Midbrain (tissue), 1 donor: ENCODE measurements at places on chromosomes 3 and 15.
A peak's percentile ranks its signal among the peaks of the same experiment; 100 is the strongest.

DNA sequence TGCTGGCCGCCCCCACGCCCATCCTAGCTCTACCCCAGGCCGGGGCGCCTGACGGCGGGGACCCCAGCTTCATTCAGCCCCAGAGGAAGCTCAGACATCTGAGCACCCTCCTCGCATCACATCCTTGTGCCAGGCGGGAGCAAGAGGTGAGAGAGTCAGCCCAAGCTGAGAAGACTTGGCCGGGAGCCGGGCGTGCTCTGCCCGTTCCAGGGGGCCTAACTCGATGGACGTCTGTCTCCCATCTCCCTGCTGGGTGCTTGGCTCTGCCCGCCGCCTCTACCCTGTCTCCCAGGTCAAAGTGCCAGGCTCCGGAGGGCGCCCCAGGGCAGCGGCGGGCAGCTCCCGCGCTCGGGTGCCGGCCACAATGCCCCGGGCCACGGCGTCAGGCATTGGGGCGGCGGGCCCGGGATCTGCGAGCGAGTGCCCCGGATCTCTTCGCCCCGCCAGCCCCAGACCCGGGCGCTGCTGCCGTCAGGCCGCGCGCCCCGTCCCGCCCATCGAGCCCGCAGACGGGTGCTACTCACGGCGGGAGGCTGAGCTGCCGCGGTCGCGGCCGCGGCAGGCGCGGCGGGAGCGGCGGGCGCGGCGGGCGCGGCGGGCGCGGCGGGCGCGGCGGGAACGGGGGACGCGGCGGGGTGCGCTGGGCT lies 388 bp downstream of the DAPK2 start:
- no peak for DNase-seq

DNA sequence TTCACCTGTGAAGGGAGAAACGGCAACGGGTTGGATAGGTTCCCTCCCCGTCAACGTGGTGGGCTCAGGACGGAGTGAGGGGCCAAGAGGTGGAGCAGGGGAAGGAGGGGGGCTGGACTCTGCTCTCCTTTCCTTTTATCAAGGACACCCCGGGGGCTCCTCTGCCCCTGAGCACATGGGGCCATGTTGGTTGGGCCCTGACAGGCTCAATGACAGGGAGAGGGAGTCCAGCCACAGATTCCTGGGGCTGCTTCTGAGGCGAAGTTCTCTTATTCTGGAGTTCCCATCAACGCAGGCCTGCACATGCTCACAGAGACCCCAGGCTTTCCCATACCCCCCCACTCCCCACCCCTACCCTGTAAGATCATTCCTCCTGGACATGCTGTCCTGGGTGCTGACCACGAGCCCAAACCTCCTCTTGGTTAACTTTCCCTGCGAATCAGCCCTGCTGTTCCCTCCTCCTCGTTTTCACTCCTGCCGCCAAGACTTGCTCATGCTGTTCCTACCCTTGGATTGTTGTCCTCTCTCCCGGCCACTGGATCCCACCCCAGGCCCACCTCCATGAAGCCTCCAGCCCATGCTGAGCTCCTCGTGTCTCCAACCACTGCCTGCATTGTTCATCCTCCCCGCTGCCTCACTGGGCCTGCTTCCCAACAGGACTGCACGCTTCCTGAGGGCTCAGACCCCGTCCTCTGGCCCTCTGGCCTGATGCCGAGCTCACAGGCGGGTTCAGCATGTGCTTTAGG lies 61.2 kb downstream of the SENP2 start:
- no peak for DNase-seq

DNA sequence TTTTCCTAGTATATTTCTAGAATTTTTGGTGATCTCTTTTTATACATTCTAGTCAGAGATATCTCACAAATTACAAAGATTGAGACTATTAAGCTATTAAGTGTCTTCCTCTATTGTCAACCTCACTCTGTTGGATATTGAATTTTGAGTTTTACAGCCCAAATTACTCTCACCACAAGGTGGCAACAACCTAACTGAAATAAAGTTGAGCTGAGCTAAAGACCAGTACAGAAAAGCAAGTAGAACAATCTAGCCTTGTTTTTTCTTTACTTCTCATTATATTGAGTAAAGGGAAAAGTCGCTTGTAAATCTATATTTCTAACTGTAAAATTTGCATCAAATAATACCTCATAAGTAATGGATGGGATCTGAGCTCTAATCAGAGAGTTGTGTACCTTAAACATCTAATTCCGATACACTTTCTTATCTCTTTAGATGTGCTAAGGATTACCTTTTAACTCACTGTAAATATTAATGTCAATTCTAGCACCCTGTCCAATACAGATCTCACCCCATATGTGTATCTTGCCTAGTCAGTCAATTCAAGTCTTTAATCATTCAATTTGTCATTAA lies 13.6 kb upstream of the COMMD2 start:
- peak; percentile 83 for DNase-seq

GRCh38 chr3:99638167-99638948 lies at the start of gene COL8A1:
Gene COL8A1 (plus strand): TSS chr3:99638594. CDS start chr3:99790683, 152,089 bp downstream.
- DNase-seq = no peak

DNA sequence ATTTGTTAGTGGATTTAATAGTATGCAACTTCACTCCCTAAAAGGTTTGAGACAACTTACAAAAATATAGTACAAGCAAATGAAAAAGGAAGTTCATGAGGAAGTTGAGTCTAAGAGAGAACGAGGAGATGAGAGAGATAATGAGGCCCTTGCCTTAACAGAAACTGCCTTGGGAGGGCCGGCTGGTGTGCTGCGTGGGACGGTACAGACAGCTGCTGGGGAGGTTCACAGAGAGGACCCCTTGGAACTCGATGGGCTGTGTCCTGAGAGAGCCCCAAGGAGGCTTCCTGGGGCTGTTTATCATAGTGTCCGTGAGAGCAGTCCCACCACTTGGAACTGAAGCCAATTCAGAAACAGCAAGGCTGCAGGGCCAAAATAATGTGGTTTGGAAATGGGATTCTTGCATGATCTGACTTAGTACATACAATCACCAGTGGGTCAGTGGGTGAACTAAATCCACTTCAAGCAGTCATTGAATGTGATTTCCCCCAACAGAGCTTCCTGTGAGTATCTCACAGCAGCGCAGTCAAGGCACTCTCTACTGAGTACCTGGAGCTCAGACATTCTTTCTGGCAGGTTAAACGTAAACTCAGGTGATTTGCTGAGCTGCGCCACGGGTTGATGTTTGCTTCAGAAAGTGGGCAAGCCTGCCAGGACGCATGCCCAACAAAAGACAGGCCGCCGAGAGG lies 90.8 kb downstream of the CRTC3 start:
- no peak for DNase-seq

DNA sequence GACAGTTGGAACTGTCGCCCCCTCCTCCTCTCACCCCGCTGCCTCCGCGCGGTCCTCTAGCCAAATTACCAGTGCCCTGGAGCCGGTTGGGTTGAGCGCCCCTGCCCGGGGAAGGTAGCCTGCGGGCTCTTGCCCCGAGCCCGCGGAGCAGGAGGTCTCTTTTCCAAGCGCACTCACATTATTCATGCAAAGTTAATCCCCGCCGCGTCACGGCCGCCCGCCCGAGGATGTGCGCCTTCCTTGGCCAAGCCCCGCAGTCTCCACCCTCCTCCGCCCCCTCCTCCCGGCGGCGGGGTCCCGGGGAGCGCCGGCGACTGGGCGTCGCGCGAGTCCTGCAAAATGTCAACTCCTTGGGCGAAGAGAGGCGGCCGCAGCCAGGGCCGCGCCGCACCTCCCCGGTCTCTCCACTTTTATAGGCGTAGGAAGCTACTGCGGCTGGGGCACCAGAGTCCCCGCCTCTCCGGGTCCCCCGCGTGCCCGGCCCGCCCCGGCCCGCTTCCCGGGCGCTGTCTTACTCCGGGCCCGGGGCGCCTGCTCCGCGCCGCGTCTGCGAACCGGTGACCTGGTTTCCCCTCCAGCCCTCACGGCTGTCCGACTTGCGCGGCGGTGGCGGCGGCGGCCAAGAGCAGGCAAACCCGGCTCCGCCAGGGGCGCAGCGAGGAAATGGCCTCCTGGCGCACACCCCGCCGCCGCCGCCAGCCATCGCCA lies at the start of gene THRB:
TSS of gene THRB (minus strand) at position 233 of the 708 bp plus-strand sequence.
- DNase-seq = peak; percentile 74

DNA sequence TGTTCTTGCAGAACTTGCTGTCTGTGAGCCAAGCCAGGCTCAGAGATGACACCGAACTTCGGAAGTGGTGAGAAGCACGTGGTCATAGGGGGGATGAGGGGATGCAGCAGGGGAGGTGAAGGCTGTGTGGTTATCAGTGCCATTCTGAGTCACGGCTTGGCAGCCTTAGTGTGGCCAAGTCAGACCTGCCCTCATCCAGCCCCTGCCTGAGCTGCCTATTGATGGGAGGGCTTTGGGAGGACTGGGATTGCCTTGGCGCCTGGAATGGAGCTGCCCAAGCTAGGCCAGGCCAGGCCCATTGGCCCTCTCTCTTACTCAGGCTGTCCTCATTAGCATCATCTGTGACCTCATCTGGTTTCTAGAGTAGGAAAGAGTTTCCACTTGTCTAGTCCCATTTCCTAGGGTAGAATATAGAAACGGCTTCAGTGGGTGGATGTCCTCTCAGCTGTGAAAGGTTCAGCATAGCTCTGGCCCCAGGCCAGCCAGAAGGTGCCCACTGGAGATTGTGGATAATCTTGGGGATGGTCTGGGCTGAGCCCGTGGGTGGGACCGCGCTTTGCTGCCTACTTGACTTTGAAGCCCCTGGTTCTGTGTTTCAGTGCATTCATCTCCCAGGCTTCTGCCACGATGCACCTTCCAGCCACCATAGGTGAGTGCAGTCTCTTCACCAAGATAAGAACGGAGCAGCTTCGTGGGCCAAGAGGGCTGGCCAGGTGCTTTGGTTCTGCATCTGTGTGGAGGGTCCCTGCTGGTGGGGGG lies 7.2 kb downstream of the FAH start:
- DNase-seq = no peak

- DNase-seq = no peak
Measured at GRCh38 chr15:75947092-75947491, 43.4 kb downstream of the FBXO22 start.

DNA sequence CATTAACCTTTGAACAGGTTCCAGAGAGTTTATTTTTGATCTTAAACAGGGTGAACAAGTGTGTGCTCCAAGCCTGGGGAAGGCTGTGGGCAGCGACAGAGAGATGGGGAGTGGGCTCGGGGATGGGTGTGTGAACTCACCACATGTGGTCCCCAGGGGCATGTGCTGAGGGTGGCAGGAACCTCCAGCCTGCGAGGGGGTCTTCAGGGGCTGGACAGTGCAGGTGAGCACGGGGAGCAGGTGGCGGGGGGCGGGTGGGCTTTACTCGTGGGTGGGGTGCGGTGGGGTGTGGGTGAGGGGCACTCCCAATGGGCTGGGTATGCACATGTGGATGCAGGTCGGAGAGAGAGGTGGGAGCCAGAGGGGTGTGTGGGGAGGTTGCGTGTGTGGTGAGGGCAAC lies 9.6 kb upstream of the NTRK3 start:
- DNase-seq = no peak

DNA sequence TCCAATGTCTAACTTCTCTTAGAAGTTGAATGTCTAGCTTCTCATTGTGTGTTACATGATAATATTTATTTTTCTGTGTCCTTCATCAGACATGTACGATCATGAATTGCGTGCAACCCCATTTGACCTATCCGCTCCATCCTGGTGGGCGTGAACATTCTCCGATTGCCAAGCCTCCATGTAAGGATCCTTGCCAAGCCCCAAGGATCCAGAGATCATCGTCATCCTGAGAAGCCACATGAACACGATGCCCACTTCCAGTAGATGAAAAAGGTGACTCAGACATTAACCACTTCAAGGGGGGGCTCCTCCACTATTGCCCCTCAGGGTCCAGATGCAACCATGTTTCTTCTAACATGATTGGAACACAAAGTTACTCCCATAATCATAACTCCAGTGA lies 25.5 kb upstream of the KNG1 start:
- no peak for DNase-seq

DNA sequence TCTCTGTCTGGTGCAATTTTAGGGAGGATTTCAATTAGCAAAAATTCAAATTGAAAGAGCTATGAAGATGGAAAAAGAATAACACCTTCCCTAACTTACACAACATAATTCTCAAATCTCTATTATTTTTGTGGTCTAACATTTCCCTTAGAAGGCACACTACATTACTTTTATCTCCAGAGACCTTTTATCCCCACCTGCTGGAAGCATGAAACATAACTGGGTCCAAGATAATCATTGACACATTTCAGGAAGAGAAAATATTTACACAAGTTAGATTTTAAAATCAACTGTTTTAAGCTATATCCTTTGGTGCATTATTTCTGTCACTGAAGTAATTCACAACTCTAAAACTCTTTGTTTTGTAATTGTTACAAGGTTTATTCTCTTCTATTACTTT lies 779.5 kb downstream of the ROBO1 start:
- DNase-seq = no peak

GRCh38 chr3:158679547-158680000 lies 7.1 kb upstream of the LXN start:
- DNase-seq = no peak

GRCh38 chr3:33791477-33792166 lies 6.8 kb upstream of the PDCD6IP start:
- no peak for DNase-seq

DNA sequence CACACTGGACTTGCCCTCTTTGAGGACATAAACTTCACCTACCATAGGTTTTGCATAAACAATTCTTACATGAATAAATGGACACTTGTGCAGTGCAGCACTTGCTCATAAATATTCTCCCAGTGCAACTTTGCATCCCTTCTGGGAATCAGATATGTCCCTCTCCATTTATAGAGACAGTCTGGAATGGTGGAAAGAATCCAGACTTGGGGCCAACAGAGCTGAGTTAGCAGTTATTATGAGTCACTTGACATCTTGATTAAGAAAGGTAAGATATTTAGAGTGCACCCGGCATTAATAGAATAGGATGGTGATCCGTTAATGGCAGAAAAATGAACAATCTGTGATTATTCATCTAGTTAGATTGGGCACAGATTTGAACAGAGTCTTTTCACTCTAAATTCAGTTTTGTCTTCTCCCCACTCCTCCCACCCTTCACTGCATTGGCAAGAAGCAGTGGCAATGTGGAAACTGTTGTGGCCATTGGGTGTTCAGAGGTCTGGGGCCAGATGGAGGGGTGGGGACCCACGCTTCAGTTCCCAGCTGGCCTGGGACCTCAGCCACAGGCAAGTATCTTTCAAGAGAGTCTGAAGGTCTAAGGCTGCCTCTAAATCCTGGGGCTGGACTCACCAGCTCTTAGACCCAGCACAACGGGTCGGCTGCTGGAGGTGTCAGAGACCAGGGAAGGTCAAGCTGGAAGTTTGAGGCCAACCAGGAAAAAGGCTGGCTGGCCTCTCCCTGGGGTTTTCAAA lies 58.9 kb upstream of the KY start:
- no peak for DNase-seq

DNA sequence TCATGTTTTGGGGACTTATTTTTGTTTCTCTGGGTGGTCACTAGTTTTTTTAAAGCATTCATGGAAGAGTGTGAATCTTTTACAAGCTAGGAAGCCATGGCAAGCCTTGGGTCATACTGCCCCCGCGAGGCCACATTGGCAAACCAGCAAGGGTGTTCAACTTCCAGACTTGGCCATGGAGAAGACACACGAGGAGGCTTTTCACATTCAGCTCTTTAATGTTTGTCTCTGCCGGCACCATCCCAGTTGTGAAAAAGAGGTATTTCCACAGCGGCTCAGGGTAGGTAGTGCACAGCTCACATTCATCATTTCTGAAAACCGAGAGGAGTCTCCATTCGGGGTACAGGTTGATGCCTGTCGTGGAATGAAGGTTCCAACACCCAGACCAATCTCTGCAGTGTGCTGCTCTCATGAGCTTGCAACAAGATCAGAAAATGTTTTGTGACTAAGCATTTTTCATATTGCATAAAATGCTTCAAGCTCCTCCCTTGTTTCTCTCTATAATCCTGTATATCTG lies 7.7 kb downstream of the CCR5 start:
- DNase-seq = peak; percentile 72
